ENCODE measurements at places on chromosomes 6 and 20. TPM values are rescaled to one million over a fixed set of nuclear protein-coding genes. Genes with fewer than 3 reads are reported as not detected.

CST3 gene
- 1,484 TPM for polyA plus RNA-seq

MROH8 gene
- polyA plus RNA-seq: 1.8 TPM

RAD21L1 gene
- not detected for polyA plus RNA-seq

TAB2 gene
- polyA plus RNA-seq: 42.2 TPM

RBBP9 gene
- polyA plus RNA-seq: 9.3 TPM

TENT5A gene
- polyA plus RNA-seq: 18.8 TPM

ZBTB12 gene
- 10.1 TPM for polyA plus RNA-seq

BHLHE23 gene
- not detected for polyA plus RNA-seq

TNNC2 gene
- polyA plus RNA-seq: 4.1 TPM

C6orf58 gene
- polyA plus RNA-seq: not detected

PAK5 gene
- polyA plus RNA-seq: 0.05 TPM

AGPAT4 gene
- polyA plus RNA-seq: 4.5 TPM

TRAPPC3L gene
- polyA plus RNA-seq: 0.05 TPM

BNIP5 gene
- not detected for polyA plus RNA-seq

SLC13A3 gene
- polyA plus RNA-seq: 0.77 TPM

SPEF1 gene
- 0.16 TPM for polyA plus RNA-seq

LBP gene
- 1.8 TPM for polyA plus RNA-seq

TGM2 gene
- 360 TPM for polyA plus RNA-seq

JPH2 gene
- polyA plus RNA-seq: 83.5 TPM

MUCL3 gene
- not detected for polyA plus RNA-seq

CNR1 gene
- 3.4 TPM for polyA plus RNA-seq

NDRG3 gene
- 21.7 TPM for polyA plus RNA-seq

CD93 gene
- 52.6 TPM for polyA plus RNA-seq

PDE7B gene
- polyA plus RNA-seq: 9.3 TPM

SMIM8 gene
- polyA plus RNA-seq: 9.6 TPM

IL17F gene
- polyA plus RNA-seq: not detected

GHRH gene
- polyA plus RNA-seq: not detected

RXRB gene
- 41.6 TPM for polyA plus RNA-seq

HDGFL1 gene
- polyA plus RNA-seq: not detected

KHDC1 gene
- polyA plus RNA-seq: 4.2 TPM

APCDD1L gene
- 5.6 TPM for polyA plus RNA-seq

MDN1 gene
- polyA plus RNA-seq: 11.6 TPM

PCMTD2 gene
- 39.1 TPM for polyA plus RNA-seq

PKHD1 gene
- polyA plus RNA-seq: 0.29 TPM

PTCHD4 gene
- polyA plus RNA-seq: 0.03 TPM

RSPO3 gene
- 4.4 TPM for polyA plus RNA-seq

RIMS1 gene
- 0.67 TPM for polyA plus RNA-seq

HTR1B gene
- 1.7 TPM for polyA plus RNA-seq

TNFRSF6B gene
- polyA plus RNA-seq: 35.6 TPM

MRPL2 gene
- polyA plus RNA-seq: 61.6 TPM

RPL10A gene
- polyA plus RNA-seq: 2,572 TPM

TBX18 gene
- polyA plus RNA-seq: 8.3 TPM

PACRG gene
- polyA plus RNA-seq: 2.2 TPM

EGFL8 gene
- 22.8 TPM for polyA plus RNA-seq

KCNK17 gene
- polyA plus RNA-seq: 0.52 TPM

Data from urinary bladder (tissue), 4 donors.